ENCODE measurements at places on chromosomes 16 and 17.

GRCh38 chr16:24685539-24686432 is 43.7 kb upstream of the TNRC6A start:
- peak; percentile 75 for DNase-seq

DNA sequence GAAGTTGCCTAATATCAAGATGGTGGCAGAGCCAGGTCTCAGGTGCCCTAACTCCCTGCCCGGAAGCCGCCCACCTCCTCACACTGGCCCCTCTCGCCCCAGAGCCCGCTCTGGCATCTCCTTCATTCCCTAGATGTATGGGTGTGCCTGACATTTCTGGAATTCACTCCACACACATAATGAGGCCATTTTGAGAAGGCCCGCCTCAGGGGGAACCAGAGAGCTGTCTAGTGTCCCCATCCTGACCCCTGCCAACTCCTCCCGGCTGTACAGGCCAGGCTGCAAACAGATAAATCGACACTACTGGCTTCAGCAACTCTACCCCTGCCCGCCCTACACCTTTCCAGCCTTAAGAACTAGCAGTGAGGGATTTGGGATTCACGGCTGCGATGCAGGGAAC is 7.7 kb downstream of the WNT3 start:
- DNase-seq, result no peak

- peak; percentile 47 for DNase-seq
These were observed 55.8 kb upstream of the B4GALNT2 start for GRCh38 chr17:49076573-49077384.

GRCh38 chr17:64537488-64537887 is 30.7 kb downstream of the CEP95 start:
- no peak for DNase-seq

GRCh38 chr17:3385869-3386816 is at the start of gene OR3A2:
OR3A2 (minus strand) TSS chr17:3386308.
- no peak for DNase-seq

- peak; percentile 69 for DNase-seq
These were observed 549 bp downstream of the SLC26A11 start for GRCh38 chr17:80220736-80221215.

GRCh38 chr17:77808686-77809425 is 149.6 kb upstream of the TNRC6C start:
- DNase-seq, result no peak

- no peak for DNase-seq
These were observed 23.8 kb downstream of the CDK5RAP3 start for GRCh38 chr17:47994724-47995123.

DNA sequence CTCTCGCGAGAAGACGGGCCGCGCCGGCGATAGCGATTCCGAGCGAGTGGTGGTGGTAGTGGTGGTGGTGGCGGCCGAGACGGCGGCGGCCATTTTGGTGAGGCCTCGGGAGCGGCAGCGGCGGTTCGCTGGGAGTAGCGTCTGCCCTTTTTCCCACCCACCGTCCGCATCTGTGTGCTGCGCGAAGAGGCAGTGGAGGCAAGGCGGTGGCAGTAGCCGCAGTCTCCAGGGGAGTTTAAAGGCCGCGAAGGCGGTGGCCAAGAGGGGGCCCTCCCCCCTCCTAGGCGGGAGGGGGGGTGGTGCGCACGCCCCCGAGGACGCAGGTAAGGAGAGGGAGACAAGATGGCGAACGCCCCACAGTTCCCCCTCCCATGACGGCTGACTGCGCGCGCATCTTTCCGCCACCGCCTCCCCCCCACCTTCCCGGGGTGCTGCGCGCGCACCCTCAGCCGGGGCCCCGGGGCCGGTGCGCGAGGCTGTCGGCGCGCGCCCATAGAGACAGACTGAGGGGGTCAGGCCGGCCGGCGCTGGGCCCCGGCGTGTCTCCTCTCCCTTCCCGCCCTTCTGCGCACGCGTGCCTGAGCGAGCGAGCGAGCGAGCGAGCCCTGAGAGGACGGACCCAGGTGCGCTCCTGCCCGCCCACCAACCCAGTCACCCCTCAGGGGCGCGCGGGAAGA is 694 bp upstream of the SRCAP start:
- peak; percentile 100 for DNase-seq

DNA sequence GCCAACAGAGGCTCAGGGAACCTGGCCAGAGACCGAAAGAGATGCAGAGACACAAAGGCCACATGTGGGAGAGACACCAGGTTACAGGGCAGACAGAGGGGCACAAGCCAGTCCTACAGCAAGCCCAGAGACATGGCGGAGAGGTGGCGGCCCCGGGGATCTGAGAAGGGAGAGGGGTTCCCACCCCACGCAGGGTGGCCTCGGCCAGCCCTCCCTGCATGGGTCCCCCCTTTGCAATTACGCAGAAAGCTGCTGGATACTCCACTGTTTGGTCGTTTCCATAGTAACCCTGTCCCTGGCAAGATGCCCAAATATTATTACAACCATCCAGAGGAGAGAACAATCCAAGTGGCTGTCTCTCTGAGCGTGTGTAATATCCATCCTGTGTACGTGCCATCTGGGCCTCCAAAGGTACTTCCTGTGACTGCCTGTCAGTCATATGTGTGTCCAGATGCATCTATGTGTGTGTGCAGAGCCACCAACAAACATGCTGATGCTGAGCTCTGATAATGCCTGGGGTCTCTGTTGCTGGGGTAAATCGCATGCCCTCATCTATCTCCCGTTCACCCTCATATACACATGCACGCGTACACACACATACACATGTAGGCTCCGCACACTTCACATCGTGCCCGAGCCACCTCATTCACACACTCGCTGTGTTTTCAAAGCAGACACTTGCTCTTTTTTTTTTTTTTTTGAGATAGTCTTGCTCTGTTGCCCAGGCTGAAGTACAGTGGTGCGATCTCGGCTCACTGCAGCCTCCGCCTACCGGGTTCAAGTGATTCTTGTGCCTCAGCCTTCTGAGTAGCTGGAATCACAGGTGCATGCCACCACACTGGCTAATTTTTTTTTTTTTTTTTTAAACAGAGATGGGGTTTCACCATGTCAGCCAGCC is 5.5 kb downstream of the PCGF2 start:
- DNase-seq, result peak; percentile 84

- DNase-seq, result peak; percentile 77
These were observed at the start of gene ORAI3 for GRCh38 chr16:30948667-30949649. ORAI3 (plus strand) TSS chr16:30949068; CDS start chr16:30949290, 222 bp downstream.

GRCh38 chr16:84648595-84649510 is 542 bp downstream of the KLHL36 start:
- DNase-seq, result peak; percentile 49

GRCh38 chr16:78570399-78571141 is 471.1 kb downstream of the WWOX start:
- no peak for DNase-seq

DNA sequence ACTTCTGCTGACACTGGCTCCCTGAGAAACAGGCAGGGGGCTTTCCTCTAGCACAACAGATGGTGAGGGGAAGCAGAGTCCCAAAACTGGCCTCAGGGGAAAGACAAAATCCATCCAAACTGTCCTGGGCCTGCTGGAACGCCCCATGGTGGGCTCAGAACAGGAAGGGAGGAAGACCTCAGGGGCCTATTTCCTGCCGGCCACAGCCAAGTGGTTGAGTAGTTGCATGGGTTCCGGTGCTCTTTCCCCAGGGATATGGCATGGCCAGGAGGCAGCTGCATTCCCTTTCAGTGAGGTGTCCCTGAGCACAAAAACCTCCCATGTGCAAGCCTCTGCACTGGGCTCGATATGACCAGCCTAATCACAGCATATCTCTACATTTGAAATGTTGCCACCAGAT is 303.0 kb upstream of the IRX5 start:
- no peak for DNase-seq

DNA sequence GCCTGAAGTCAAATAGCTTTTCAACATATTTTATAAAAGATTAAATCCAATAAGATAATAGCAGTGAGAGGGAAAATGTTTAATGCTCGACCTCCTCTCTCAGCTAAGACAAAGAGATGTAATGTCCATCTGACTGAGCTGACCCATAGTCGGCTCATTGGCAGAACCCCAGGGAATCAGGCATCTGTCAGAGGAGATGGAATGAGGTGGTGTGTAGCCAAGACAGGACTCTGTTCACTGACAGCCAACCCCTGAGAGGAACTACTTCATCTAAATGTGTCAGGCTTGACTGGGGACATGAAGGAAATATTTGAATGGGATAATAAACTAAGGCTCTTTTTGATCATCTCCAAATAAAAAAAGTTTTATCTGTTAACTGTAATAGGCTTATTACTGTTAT is 188.0 kb downstream of the CDH11 start:
- no peak for DNase-seq

DNA sequence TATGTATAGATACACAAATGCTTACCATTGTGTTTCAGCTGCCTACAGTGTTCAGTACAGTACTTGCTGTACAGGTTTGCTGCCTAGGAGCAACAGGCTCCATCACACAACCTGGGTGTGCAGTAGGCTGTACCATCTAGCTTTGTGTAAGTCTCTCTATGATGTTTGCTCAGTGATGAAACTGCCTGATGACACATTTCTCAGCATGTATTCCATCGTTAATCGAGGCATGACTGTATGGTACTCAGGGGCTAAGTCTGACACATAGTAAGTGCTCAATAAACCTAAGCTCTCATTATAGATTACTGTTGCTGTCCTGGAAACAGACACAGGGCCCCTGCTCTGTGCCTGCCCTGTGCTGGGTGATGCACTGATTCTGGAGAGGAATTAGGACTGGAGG is 18.1 kb downstream of the KCNJ12 start:
- no peak for DNase-seq

- DNase-seq, result no peak
These were observed 18.0 kb downstream of the CLEC3A start for GRCh38 chr16:78040396-78040795.

DNA sequence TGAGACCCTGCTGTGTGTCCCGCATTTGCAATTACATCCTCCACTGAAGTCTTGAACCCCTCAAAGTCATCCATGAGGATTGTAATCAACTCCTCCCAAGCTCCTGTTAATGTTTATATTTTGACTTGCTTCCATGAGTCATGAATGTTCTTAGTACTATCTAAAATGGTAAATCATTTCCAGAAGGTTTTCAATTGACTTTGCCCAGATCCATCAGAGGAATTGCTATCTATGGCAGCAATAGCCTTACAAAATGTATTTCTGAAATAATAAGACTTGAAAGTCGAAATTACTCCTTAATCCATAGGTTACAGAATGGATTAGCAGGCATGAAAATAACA is 2.5 kb upstream of the C16orf87 start:
- DNase-seq, result no peak

GRCh38 chr17:29619251-29619650 is 3.5 kb downstream of the CORO6 start:
- peak; percentile 79 for DNase-seq

GRCh38 chr16:77450790-77451487 is 16.1 kb upstream of the ADAMTS18 start:
- no peak for DNase-seq

DNA sequence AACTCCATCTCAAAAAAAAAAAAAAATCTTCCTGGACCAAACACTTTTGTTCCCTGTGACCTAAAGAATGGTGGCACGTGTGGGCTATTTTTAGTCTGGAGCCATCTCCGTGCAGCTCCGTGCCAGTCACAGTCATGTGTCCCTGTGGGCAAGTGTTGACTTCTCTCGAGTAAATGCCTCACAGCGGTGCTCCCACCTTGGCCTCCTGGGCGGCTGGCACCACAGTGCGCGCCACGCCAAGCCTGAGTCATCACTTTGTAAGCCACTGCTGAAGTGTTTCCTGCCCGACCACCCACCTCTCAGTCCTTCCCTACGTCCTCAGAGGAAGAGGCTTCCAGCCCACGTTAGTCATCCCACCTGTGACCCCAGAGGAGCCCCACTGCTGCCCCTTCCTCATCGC is 10.9 kb upstream of the HEXD start:
- DNase-seq, result no peak

GRCh38 chr17:74598346-74599022 is 6.4 kb upstream of the CD300LD start:
- no peak for DNase-seq

DNA sequence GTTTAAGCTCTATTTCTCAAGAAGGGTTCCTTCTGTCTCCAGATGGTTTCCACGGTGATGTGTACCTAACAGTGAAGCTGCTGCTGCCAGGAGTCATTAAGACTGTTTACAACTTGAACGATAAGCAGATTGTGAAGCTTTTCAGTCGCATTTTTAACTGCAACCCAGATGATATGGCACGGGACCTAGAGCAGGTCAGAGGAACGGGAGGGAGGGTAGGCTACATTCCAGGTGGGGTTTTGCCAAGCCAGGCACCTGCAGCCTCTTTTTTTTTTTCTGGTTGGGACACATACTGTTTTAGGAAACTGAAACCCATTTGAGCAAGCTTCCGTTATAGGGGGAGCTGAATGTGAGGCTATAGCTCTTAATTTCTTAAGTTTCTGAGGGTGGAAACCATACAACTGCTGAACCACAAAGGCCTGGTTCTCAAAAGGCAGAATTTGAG is 10.6 kb downstream of the LIG3 start:
- DNase-seq, result no peak

GRCh38 chr16:72768591-72768990 is 279.3 kb downstream of the ZFHX3 start:
- DNase-seq, result no peak
